ENCODE measurements at places on chromosomes 2 and 18.

DNA sequence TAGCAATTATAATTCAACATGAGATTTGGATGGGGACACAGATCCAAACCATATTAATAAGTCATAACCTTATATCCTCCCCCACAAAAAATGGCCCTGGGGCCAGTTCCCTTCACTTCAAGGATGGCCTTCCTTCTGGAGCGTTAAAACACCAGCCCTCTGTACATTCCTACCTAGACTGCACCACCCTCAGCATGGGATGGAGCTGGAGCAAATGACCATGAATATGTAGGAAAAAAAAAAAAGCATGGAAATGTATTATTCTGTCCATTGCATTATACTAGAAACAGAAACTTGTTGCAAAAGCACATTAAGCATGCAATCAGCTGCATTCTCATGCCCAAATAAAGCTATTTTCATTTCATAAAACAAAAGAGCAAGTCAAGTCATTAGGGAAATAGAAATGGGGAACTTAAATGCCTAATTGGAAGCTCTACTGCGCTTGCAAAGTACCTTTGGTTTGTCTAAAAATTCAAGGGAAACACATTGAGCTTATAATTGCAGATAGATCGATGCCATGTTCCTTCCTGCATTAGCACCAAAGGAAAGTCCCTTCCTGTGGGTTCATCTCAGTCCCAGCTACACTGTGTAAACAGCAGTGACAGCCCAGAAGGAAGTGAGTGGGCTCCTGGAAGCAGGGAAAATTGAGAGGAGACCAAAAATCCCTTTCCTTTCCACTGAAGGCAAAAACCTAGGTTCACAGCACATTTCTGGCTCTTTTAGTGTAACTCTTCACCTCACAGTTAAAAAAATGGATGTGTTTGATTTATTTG is 252.0 kb upstream of the KLHL29 start:
- DNase-seq, result no peak

- DNase-seq, result no peak
Observed at GRCh38 chr2:209499069-209499468, 75.2 kb downstream of the MAP2 start.

- DNase-seq, result no peak
Observed at GRCh38 chr18:10182009-10182624, 268.3 kb downstream of the VAPA start.

GRCh38 chr2:124121760-124122275 is 96.7 kb downstream of the CNTNAP5 start:
- no peak for DNase-seq

DNA sequence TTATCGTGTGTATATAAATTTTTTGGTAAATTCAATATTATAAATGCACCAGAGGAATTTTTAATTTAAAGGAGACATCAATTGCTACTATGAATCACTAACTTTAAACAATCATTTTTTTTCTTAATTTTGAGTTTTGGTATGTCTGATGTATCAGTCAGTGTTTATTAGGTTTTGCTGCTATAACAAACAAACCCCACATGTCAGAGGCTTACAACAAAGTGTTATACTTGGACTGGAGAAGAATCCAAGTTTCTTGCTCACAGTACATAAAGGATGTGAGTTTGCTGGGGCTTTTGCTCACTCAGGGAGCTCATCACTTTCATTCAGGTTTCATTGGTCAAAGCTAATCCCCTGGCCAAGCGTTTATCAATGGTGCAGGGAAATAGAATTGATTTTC is 81.8 kb downstream of the VWC2L start:
- no peak for DNase-seq

- DNase-seq, result no peak
Observed at GRCh38 chr2:134331081-134331480, 77.2 kb downstream of the MGAT5 start.

- DNase-seq, result no peak
Observed at GRCh38 chr18:69035756-69036155, 237.9 kb downstream of the CCDC102B start.

GRCh38 chr2:239187464-239188253 is 213.2 kb downstream of the HDAC4 start:
- no peak for DNase-seq

GRCh38 chr18:50027996-50028395 is 167.0 kb downstream of the MYO5B start:
- no peak for DNase-seq

DNA sequence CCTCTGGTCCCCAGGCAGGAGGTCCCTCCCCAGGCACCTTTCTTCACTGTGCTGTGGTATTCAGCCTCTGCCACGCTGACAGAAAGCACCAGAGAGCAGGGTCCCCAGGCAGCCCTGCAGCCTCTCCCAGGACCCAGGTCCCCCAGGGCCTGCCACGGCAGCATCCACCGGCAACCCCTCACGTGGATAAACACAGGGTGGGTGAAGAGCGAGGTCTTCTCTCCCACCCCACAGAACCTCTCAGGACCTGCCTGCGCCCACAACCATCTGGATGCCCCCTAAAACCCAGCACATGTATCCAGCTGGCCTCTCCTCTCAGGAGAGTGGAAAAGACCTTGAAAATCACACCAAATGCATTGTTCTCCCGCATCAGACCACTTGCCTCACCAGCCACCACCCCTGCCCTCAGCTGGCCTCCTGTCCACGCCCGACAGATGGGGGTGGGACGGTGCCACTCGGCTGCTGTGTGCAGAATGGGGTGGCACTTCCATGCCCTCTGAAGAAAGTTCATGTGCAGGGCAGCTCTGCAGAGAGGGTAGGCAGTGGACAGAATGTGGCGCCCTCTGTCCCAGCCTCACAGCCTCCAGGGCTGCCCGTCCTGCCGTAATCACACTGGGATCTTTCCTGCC is 4.0 kb upstream of the CROCC2 start:
- DNase-seq, result no peak

- no peak for DNase-seq
Observed at GRCh38 chr2:237701033-237701858, 73.9 kb downstream of the LRRFIP1 start.

GRCh38 chr2:176385219-176385759 is 116.0 kb downstream of the MTX2 start:
- DNase-seq, result no peak

DNA sequence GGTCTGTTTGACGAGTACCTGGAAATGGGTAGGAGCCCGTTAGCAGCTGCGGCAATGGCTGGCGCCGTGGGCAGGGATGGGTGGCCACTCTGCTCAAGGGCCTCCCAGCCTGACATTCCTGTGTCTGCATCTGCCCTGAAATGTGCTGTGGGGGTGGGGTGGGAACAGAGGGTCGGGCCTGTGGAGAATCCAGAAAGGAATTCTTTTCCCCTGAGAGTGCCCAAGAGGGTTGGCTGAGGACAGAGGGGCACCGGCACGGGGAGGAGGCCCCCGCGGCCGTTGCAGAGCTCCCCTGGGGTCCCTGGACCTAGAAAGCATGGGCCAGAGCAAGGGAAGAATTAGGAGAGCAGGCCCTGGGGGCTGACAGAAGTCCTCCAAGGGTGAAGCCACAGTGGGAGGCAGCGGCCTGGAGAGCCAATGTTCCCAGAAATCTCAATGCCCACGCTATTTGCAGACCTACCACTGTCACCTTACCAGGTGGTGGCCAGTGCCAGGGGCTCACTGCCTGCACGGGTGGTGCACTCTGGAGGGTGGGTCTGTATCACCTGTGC is 27.8 kb downstream of the ANO7 start:
- DNase-seq, result no peak

GRCh38 chr18:49628881-49629795 is 67.3 kb downstream of the LIPG start:
- DNase-seq, result no peak

DNA sequence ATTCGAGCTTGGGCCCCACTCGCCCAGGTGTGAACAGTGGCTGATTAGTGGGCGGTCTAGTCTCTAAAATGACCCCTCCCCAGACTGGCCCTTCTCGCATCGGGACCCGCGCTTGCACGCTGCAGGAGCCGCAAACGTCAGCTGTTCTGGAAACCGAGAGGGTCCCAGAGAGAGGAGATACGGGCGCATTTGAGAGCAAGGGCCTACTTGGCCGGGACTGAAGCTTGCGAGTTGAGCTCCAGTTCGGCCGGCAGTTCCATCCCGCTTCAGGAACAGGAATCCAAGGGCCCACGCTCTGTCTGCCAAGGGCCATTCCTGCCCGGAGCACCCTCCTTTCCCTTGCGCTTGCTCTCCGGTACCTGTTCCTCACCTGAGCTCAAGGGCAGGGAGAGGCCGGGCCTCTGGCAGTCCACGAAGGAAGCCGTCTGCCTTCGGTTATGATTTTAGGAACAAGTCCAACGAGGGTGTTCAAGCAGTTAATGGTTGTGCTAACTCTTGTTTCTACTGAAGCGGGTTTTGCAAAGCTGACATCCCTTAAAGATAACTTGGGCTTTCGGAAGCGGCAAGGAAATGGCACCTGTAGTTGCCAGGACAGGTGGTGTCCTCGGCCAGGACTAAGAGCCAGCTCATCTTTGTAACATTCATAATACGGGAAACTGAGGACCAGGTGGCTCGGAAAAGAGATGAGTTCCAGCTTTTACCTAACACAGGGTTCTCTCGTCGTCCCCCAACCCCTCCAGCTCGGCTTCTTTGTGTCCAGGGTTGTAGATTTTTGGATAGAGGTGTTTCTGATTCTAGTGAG is 3.9 kb upstream of the DLX1 start:
- no peak for DNase-seq

DNA sequence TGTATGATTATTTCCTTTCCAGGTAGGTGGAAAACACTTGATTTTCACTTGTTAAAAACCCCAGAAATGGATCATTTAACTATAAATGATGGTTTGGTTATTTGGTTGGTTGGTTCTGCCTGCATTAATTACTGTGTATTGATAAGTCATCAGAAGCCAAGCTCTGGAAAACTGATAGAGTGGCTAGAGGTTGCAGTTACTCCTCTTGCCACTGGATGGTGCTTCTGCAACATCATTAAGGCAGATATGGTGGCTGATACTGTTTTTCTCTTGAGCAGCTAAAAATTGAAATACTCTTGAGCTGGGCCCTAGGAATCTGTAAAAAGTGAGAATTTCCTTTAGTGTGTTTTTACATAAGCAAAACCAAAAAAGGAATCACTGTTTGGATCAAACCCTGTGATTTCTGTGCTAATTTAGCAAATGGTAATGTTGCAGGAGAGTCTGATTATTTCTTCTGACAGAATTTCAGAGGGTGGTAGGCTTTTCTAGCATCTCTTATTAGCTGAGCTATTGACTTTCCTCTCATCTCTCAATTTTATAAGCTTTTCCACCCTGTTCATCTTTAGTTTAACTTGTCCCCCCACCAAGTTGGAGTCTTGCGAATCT is 54.3 kb downstream of the RAB10 start:
- DNase-seq, result no peak

DNA sequence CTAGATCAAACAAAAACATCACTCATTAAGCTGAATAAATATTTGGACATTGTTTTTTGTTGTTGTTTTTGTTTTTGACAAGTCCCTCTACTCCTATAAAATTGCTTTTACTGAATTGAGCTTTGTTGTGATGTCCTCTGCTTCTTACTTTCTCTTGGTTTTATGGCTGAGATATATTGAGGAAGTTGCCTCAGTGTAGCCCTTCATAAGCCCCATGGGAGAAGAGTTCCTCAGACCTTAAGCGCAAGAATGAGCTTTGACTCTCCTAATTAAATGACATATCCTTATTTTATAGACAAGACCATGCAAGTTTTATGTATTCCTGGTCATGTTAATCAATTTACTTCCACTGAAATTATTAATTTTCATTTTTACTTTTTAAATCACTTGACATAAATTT is 54.9 kb downstream of the CERKL start:
- no peak for DNase-seq

- no peak for DNase-seq
Observed at GRCh38 chr2:228771774-228772173, 499.3 kb downstream of the PID1 start.
